NCI-H187 (cell line): ENCODE measurements at places on chromosomes 7 and 10.

GRCh38 chr10:120613180-120613579, 156.2 kb downstream of the PLPP4 start:
- no peak for DNase-seq

DNA sequence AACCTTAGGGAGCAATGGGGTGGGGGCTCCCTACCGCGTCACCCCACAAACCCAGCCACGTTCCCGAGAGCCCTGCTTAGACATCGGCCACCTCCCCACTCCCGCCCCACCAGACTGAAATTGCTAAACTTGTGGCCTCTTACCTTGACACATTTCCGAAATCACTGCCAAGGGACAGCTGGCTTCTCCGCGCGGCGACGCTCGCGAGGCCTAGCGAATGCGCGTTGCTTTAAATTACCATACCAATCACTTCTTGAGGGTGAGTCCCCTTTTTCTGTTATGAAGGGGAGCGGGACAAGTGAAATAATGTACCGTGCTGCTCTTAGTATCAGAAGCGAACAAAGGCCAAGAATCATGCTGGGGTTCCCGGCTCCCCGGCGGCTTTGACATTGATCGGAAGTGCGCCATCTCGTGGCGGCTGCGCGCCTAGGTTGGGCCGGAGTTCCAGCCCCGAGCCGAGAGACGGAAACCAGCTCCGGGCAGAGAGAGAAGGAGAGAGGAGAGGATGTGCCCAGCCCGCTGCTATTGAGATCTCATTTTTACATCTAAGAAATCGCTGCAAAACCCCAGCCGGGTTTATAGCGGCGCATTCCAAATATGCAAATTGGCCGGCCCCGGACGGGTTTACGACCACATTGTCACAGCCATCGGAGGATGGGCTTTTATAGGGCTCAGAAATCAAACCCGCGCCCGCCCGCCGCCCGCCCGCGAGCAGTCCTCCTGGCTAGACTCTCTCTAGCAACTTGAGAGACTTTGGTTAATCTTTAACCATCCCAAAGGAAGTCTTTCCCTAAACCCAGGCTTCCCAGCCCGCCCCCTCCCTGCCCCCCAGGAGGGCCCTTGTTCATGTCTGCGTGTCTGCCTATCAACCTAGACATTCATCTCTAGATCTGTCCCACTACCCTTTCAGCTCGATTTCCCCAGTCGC, 5.3 kb downstream of the HOXA11 start:
- no peak for DNase-seq

DNA sequence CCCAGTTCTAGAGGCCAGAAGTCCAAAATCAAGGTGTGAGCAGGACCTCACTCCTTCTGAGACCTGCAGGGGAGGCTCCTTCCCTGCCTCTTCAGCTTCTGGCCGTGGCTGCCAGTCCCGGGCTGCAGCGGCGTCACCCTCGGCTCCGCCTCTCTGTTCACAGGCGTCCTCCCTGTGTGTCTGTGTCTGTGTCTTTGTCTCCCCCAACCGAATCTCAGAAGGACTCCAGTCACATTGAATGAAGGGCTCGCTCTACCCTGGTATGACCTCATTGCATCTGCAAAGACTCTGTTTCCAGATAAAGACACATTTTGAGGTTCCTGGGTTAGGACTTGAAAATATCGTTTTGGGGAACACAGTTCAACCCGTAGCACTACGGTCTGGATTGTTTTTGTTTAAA, 33.1 kb upstream of the GALNT11 start:
- DNase-seq = no peak

DNA sequence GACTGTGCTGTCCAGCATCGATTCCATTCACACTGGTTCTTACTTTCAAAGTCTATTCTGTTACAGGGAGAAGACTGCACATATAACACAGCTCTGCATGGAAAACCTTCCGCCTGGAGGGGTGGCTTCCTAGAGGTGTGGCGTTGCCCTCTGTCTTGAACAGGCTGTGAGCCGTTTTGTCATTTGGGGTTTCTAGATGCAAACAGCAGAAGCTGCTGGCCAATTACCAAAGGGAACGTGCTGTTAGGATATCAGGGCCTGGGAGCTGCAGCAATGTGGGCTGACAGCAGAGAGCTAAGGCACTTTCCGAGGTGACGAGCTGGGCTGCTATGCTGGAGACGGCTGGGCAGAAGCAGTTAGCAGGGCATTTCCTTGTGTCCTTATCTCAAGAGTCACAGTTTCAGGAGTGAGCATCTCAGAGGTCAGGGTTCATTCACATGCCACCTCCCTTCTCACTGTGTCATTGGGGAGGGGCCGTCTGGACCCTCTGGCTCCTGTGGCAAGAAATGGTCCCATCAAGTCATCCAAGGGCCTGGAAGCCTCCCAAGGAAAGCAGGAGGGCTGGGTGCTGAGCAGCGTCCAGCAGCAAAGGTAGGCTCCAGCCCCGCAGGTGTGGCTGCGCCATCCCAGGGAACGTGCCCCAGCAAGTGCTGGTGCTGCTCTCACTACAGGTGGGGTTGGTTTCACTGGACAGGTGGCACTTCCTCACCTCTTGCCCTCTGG, 106.5 kb downstream of the WDR37 start:
- DNase-seq = no peak

- no peak for DNase-seq
These were observed 39.0 kb downstream of the CRCP start for GRCh38 chr7:66153691-66154090.

- DNase-seq = no peak
These were observed 16.0 kb downstream of the CHST15 start for GRCh38 chr10:124077208-124077993.

DNA sequence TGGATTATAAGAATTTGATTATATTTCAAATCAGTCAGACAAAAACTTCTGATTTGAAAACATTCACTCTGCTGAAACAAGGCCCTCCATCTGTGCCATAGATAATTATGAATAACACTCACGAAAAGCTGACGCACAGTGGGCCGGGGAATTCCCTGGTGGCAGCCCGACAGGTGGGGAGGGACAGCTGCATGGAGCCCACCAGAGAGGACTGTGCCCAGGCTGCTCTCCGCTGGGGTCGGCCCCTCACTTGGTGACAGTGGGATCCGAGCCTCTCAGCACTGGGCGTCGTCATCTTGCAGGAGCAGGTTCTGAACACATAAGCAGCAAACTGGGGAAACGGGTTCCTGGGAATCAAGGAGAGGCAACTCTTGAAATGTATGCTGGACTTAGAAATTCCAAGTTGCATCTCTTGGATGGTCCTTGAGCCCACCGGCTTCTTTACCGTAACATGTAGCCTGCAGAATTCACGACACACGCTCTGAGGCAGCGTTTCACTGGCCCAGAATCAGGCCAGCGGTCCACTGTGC, 41.4 kb downstream of the AFAP1L2 start:
- DNase-seq = no peak

- DNase-seq = no peak
These were observed 8.0 kb downstream of the SUFU start for GRCh38 chr10:102511583-102512274.

DNA sequence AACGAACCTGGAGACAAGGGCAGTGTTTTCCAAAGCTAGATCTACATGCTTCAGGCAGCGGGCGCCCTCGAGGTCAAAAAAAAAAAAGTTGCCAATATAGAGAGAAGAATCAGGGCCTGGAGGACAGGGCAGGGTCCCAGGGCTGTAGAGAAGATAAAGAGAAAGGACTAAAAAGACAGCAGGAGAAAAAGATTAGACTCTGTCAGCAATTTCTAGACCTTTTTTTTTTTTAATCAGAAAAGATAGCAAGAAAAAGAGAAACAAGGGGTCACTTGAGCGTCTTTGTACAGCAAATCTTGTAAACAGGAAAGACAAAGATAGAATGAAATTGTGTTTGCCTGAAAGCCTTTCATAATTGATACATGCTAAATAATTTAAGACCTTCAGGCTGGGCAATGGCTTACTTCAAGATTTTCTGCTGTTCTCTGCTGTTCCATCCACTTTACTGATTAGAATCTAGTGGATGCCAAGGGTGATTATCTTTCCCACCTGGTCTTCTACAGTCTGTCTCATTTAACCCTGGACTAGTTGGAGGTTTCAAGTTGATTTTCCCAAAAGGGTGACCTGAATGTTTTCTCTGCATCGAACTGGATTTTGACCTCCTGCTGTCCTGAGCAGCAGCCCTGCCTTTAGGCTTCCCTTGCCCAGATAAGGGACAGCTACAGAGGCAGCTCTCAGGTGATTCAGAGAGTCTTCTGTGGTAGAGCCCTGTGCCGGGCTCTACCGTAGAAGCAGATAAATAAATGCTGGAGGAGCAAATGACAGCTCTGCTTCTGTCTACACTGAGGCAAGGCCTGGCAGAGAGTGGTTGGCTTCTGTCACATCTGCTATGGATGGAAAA, 5.1 kb downstream of the LMOD2 start:
- no peak for DNase-seq

- no peak for DNase-seq
These were observed 724.6 kb upstream of the NRP1 start for GRCh38 chr10:34058845-34059614.

GRCh38 chr10:58104351-58104751, 163.3 kb downstream of the IPMK start:
- DNase-seq = no peak

GRCh38 chr10:31939797-31940708, 11.4 kb upstream of the ARHGAP12 start:
- no peak for DNase-seq

- DNase-seq = no peak
These were observed 251.2 kb downstream of the BAMBI start for GRCh38 chr10:28928484-28928883.

- DNase-seq = no peak
These were observed 85.6 kb downstream of the NEUROD6 start for GRCh38 chr7:31254926-31255325.

GRCh38 chr7:129853661-129854268, 99.0 kb downstream of the UBE2H start:
- no peak for DNase-seq

GRCh38 chr7:90607196-90607595, 11.1 kb downstream of the CDK14 start:
- DNase-seq = no peak

GRCh38 chr10:33334805-33335550, 511 bp upstream of the NRP1 start:
- DNase-seq = peak; percentile 17

DNA sequence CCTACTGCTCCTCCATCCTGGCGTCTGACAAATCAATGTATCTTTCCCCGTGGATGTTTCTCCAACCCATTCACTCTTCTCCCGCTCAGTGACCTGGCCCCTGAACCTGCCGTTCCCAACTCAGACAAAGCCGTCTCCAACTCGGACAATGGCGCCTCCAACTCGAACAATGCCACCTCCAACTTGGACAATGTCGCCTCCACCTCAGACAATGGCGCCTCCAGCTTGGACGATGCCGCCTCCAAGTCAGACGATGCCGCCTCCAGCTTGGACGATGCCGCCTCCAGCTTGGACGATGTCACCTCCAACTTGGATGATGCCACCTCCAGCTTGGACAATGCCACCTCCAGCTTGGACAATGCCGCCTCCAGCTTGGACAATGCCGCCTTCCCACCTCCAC, 608.6 kb downstream of the DNAJB6 start:
- no peak for DNase-seq
